ENCODE measurements at places on chromosomes 11 and 22.
A peak's percentile ranks its signal among the peaks of the same experiment; 100 is the strongest.

GRCh38 chr22:19514831-19515565 is 9.2 kb downstream of the CLDN5 start:
- no peak for DNase-seq

- no peak for DNase-seq
Observed at GRCh38 chr11:72439455-72439854, 5.1 kb upstream of the CLPB start.

GRCh38 chr11:97756571-97757335 is 1264.0 kb upstream of the CNTN5 start:
- no peak for DNase-seq

DNA sequence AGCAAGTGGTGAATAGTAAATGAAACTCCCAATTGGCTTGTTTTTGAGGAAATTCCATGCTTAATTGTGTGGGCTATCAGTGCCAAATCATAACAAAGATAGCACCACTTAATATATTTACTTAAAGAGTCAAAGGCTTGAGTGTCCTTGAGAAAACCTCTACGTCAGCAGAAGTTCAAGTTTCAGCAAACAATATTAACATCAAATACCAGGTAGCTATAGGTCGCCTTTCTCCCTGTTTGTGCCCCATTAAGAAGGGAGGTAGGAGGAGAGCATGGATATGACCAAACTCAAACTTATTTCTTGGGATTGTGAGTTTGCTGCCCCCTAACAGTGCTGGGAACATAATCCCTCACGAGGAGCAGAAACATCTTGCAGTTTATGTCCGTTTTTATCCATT is 105.6 kb upstream of the SYN3 start:
- no peak for DNase-seq

DNA sequence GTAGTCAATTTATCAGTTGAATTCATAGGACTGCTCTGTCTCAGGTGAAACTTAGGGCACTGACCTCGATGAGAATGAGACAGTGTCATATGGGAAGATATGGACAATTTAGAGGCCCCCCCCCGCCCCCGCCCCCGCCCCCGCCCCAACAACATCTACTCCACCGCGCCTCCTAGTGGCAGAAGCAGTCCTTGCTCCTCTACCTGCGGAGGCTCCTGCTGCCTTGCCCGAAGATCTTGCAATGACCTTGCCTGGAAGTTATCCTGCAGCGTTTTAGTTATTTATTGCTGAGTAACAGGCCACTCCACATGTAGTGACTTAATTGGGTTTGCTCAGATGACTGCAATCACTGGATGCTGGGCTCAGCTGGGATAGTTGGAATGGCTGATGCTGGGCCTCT is 15.2 kb downstream of the SERPINH1 start:
- peak; percentile 71 for DNase-seq

DNA sequence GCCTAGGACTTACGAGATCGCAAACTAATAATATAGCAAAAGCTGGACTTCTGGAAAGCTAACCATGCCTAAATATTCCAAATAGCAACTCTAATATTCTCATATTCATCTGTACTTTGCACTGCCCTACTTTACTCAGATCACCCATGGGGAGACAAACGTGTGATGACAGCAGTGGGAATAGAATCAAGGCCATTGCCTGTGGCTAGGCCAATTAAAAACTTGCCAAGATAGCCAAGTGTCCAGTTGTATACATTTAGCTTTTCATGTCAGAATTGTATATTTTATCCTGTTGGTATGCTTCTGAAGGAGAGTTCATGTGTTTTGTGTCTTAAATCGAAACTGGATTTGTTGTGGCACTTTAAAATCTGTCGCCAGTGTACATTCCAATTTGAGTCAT is 1.2 kb upstream of the CEP126 start:
- DNase-seq = no peak

DNA sequence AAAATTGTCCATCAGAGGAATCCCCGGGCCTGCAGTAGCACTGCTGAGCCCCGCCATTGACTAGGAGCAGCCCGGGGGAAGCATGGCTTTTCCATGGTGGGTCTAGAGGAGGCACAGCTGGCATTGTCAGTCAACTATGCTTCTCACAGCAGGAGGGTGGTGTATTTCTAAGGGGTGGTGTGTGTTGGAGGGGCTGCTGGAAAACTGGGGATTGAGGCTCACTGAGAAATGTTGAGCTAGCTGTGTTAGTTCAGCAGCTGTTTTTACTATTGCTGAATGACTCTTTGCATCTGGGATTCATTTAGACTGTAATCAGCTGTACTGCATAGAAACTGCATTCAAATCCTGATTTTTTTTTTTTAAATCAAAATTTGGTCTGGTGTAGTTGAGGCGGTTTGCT is 5.6 kb downstream of the DDX10 start:
- DNase-seq = no peak

DNA sequence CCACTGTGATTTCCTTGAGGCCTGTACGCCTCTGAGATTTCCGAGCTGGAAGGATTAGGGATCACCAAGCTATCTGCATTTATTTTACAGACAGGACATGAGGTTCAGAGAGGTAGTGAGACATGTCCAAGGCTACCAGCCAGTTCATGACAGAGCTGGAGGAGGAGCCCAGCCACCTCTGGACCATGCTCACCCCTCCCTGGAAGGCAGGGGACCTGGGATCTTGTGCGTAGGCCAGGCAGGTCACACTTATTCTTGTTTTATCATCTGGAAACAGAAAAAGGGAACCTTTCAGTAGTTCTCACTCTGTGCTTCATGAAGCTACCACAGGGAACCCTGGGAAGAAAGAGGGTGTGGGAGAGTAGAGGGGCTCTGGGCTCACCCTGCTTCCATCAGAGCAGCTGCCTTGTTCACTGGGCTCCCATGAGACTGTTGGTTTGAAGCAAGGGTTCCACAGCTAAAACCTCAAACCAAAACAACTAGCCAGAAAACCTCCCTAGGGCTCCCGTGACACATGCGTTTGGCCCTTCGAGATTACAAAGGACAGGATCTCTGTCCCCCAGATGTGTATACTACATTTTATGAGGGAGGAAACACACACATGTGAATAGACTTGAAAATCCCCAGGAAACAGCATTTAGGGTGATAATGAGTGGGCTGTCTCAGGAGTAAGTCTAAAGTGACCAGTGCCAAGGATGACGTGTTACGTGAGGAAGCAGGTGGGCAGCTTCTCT is 106.4 kb downstream of the DSCAML1 start:
- no peak for DNase-seq

GRCh38 chr11:68504432-68505066 is 44.0 kb downstream of the PPP6R3 start:
- DNase-seq = no peak

DNA sequence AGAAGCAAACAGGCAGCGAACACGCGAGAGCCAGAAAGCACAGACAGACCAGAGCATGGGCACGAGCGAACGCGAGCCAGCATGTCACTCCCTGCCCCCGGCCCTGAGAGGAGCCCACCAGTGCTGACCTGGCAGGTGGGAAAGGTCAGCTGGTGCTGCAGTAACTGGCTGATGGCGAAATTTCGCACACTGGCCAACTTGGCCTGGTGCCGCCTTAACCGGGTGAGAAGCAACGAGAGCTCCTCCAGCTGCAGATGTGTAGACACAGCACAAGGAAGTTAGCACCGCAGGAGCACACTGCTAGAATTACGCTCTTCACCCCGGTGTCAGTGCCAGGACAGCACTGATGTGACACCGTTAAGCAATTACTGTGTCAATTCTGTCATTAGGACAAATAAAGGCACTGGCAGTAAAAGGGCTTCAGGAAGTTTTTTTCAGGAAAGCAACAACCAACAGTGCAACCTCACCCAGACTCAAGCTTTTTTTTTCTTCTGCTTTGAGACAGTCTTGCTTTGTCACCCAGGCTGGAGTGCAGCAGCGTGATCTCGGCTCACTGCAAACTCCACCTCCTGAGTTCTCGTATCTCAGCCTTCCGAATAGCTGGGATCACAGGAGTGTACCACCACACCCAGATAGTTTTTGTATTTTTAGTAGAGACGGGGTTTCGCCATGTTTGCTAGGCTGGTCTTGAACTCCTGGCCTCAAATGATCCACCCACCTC is 76.8 kb downstream of the C11orf58 start:
- no peak for DNase-seq

DNA sequence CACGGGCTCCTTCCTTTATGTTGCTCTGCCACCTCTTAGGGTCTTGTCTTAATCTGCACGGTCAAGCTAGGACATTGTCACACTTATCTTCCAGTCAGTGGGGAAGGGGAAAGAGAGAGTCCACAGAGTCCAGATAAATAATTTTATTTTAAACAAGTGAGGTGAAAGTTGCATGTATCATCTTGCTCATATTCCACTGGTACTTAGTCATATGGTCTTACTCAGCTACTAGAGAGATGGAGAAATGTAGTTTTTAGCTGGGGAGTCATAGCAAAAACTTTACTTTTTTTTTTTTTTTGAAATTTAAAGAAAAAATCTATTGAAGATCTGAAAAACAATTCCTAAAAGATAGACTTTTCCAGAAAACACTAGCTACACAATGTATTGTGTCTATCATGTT is 29.0 kb downstream of the PDE3B start:
- no peak for DNase-seq

DNA sequence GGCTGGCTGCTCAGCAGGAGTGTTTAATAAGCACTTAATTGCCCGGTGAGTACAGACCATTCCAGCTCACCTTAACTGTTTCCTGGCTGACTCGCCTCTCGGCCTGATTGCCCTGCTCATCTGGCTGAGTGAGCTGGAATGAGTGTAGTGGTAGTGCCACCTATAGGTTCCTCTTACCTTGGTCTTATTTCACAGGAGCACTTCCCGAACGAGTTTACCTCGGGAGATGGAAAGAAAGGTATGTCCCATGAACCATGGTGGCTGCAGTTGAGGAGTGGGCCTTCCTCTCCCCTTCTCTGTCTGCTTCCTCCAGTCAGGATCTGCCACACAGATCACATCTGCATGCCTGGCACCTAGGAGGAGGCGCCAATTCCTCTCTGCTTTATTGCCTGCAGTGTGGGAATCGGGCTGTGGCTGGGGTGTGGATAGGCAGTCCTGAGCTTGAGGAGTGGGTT is 26.7 kb downstream of the UPB1 start:
- no peak for DNase-seq

DNA sequence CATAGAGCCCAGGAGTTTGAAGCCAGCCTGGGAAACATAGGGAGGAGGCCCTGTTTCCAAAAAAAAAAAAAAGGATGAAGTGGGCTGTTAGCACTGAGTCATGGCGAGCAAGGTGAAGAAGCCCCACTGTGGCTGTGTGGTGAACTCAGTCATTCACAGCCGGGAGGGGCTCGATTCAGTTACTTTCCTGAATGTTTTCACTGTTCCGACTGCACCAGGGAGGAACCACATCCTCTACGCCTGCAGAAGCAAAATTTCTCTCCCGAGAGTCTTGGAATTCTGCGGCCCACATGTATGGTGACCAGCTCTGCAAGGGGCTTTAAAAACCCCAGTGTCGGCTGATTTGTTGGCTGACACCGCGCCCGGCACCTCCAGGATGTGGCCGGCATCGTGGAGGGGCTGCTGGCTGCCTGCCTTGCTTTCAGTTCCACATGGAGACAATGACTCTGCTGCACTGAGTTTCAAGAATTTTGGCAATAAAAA is 27.8 kb upstream of the GRAMD4 start:
- DNase-seq = no peak

DNA sequence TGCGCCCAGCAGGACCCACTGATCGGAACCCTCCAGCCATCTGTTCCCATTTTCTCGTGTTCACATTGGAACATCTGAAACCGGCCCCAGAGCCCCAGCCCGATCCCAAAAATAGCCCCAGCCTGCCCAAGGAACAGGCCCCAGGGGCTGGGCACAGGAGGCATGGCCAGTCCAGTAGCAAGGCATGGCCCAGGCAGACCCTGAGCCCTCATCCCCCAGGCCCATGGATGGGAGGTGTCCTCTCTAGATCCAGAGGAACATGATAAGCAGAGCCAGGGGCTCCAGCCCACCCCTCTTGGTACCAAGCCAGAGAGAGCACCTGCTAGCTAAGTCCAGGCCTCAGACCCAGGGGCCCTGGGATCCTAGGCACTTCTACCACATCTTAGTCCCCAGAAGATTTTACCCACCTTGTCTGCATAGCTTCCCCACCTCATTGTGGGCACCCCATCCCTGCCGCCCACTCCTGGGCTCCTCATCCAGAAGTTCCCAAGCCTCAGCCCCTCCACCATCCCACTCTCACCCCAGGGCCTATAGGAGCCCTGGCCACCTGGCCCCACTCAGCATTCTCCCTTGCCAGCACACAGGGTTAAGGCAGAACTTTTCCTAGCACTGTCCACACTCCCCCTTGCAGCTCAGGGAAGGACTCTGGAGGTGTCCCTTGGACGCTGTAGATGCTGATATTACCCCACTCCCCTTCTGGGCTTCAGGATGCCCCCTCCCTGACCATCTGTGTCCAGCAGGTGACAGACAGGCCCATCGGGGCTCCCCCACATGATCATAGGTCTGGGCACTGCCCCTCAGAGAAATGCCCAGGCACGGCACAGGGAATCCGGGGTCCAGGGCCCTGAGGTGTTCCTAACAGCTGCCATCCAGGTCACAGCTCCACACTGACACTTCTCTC is 9.5 kb downstream of the BCL9L start:
- no peak for DNase-seq

DNA sequence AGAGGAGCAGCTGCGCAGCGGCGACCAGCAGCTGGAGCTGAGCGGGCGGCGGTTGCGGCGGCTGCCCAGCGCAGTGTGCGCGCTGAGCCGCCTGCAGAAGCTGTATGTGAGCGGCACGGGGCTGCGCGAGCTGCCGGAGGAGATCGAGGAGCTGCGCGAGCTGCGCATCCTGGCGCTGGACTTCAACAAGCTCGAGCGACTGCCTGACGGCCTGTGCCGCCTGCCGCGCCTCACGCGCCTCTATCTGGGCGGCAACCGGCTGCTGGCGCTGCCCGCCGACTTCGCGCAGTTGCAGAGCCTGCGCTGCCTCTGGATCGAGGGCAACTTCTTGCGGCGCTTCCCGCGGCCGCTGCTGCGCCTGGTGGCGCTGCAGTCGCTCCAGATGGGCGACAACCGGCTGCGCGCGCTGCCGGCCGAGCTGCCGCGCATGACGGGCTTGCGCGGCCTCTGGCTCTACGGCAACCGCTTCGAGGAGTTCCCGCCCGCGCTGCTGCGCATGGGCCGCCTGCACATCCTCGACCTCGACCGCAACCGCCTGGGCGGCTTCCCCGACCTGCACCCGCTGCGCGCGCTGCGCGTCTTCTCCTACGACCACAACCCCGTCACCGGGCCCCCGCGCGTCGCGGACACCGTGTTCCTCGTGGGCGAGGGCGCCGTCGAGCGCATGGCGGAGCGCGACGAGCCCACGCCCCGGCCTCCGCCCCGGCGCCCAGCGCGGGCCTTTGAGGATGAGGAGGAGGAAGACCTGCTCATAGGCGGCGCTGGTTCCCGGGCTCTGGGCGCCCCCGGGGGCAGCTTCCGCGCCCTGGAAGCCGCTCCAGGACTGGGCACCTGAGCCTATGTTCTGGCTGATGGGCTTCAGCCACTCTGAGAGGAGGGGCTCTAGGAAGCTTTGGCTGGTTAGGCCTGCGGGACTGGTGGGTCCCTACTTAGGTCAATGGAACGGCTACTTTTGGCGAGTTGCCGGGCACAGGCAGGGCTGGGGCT is 787 bp downstream of the LRRC10B start:
- peak; percentile 19 for DNase-seq

DNA sequence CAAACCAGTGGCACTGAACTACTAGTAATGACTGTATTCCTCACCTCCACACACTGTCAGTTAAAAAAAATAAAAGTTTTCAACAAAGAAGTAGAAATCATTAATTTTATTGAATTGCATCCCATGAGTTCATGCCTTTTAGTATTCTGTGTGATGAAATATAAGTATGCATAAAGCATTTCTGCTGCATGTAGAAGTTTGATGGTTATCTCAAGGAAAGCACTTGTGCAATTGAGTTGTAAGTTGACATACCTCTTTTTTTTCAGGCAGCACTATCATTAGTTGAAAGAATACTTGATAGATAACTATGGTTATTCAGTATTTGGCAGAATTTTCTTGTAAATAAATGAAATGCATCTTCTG is 104.4 kb downstream of the STIM1 start:
- no peak for DNase-seq

Data from T-helper 9 cell (primary cell).